ENCODE measurements at places on chromosomes 5 and 9.

GRCh38 chr5:119031905-119032304 is 39.0 kb upstream of the DMXL1 start:
- DNase-seq = no peak

DNA sequence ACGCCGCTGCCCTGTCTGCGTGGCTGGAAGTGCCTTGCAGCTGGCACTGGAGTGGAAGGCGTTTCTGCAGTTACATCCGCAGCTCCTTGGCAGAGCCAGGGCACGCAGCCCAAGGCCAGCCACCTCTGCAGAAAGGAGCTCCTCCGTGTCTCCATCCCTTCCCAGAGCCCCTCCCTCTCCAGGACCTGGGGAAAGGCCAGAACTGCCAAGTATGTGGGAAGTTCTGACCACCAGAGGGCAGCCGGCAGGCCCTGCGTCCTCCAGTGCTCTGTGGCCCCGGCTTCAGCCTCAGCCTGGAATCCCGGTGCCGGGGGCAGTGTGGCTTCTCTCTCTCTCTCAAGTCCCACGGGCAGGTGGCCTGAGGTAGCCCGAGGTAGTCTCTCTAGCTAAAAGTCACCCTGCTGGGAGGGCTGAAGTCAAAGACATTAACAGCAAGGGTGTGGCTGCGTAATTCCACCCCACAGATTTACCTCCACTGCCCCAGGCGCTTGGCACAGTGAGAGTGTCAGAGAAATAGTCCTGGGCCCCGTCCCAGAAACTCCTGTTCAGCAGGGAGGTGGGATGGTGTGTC is 101.7 kb upstream of the FCN2 start:
- peak; percentile 66 for DNase-seq

- DNase-seq = no peak
Observed at GRCh38 chr5:172897481-172898217, 61.6 kb upstream of the RPL26L1 start.

GRCh38 chr5:170752257-170753215 is 31.0 kb upstream of the GABRP start:
- no peak for DNase-seq

- no peak for DNase-seq
Observed at GRCh38 chr9:82115900-82116299, 127.3 kb downstream of the SPATA31D1 start.

- no peak for DNase-seq
Observed at GRCh38 chr5:38757451-38758245, 88.2 kb upstream of the OSMR start.

GRCh38 chr5:119751734-119752094 is 122.4 kb downstream of the FAM170A start:
- no peak for DNase-seq

GRCh38 chr5:159341145-159341544 is 10.9 kb upstream of the IL12B start:
- no peak for DNase-seq

DNA sequence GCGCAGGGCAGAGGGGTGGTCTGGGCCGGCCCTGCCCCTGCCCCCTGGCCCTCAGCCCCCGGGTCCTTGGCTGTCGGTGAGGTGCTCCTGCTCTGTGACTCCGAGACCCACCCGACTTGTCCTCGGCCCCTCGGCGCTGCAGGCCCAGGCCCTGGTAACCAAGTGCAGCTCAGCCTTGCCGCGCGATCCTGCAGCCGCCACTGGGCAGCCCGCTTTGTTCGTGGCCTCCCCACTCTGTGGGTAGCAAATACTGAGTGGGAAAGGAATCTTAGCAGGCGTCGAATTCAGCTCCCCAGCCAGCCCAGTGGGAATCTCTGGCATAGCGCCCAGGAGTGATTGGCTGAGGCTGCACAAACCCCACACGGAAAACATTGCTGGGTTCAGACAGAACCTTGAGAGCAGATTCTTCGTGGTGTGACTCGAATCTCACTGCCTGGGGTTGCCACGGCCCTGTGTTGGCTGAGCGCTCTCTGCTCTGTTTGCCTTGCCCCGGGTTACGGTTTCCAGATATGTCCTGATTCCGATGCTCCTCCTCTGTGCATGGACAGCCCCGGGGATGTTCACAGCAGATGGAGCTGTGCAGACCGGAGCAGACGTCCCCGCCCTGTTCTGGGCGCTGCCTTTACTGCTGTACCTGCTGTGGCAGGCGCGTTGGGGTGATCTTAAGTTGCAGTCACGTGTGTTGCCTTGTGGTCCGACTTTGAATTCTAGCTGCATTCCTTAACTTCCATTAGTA is 13.4 kb upstream of the EXOC3 start:
- DNase-seq = no peak

GRCh38 chr9:93500571-93501298 is 47.4 kb upstream of the FAM120AOS start:
- no peak for DNase-seq

DNA sequence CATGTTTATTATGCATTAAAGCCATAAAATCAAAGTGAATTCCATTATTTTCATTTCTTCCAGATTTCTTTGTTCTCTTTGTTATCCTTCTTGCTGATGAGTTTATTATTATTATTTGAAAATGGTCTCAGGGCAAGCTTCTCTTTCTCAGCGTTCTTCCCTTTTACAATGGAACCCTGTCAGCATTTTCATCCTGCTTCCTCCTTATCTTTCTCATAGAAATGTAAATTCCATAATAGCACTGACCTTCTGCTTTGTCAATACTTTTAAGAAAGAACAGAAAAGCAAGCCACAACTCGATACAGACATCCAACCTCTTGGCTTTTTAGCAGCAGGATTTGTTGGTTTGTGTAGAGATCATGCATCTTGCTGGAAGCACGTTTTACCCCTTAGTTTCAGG is 114.0 kb upstream of the BASP1 start:
- DNase-seq = no peak

GRCh38 chr5:16134204-16134603 is 45.4 kb downstream of the MARCHF11 start:
- DNase-seq = no peak

- no peak for DNase-seq
Observed at GRCh38 chr5:139138109-139138508, 60.1 kb downstream of the SIL1 start.

DNA sequence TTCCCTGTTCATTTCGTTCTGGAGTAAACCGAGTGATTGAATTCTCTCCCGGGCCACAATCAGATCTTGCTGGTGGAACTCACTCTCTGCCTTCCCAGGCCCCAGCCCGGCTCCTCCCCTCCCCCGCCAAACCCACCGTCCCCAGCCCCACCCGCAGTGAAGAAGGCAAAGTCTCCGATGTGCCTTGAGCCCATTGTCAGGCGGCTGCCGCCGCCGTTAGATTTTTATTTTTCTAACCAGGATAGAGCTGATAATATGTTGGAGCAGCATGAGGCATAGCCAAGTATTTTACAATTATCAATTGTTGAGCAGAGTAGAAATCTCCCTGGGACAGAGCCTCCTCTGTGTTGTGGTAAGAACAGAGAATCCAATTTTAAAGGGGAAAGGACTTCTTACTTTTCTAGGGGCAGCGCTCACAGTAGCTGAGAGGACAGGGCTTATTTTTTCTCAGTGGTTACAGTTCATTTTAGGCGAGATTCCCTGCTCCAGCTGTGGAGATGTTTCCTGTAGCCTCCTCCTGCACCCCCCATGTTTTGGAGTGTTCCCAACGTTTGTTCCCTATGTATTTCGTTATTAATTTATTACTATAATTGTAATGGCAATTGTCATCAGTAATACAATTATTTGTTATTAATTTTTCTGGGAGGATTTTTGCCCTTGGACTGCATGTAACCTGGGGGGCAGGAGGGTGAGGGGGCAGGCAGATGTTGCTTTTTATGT is 1.3 kb downstream of the PSAT1 start:
- DNase-seq = peak; percentile 49

DNA sequence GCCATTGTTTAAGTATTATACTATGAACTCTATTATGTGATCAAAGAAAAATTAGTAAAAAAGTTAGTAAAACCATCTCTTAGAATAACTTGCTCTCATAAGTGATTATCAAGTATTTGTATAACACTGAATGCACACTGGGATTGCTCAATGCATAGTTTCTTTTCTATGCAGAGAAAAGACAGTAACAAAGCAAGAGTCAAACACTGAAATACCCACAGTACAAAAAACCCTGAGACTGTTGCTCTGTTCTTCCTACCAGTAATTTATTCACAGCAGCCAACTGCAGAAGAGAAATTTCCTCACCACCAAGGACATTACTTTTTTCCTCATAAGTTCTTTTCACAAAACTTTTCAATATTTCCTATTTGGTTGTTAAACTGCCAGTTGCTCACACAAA is 634.4 kb downstream of the DTWD2 start:
- DNase-seq = no peak

GRCh38 chr5:169195601-169196000 is 105.3 kb downstream of the SLIT3 start:
- DNase-seq = no peak

DNA sequence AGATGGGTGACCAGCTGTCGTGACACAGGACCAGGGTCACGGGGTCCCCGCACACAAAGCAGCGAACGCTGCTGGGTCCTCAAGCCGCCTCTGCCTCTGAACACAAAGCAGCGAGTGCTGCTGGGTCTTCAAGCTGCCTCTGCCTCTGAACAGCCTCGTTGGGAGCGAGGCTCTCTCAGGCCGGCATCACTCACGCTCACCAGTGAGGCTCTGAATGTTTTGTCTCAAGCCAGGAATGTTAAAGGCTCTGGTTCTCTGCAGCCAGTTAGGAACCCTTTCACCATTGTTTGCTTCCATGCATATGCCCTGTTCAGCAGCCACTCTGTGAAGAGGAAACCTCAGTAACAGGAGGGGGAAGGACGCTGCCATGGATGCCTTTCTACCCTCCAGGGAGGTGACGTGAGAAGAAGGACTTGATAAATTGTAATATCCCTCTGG is 82.7 kb upstream of the TAF11L2 start:
- peak; percentile 40 for DNase-seq

GRCh38 chr9:13648676-13649075 is 369.2 kb upstream of the MPDZ start:
- no peak for DNase-seq

DNA sequence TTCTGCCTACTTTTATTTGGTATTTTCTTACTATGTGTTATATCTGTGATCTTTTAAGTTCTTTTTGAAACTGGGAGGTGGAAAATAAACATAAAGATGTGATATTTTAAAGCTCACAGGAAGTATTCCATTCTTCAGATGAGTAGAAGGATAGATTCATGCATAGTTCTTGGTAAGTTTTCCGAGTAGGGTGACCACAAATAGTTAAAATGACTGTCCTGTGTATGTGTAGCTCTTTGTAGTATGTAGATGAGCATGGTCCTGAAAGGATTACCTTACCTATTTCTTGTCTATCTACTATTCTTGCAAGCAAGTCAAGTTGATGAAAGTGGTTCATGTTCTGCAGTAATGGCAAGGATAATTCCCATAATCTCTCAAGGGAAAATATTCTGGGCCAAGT is 47.7 kb downstream of the SRFBP1 start:
- DNase-seq = no peak

DNA sequence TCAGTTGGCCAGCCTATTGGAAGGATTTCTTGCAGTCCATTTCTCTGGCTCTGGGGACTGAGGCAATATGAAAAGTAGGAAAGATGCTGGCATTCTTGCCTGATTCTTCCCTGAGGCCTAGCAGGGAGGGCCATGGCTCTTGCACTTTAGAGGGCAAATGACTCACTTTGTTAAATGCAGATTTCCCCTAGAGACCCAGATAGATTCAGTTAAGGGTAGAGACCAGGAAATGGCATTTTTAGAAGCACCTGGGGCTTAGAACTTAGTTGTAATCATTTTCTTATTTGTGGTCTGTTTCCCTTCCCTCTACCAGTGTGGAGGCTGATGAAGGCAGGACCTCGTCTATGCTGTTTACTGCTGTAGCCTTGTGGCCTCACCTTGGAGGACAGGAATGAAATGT is 112.8 kb upstream of the NR3C1 start:
- no peak for DNase-seq

DNA sequence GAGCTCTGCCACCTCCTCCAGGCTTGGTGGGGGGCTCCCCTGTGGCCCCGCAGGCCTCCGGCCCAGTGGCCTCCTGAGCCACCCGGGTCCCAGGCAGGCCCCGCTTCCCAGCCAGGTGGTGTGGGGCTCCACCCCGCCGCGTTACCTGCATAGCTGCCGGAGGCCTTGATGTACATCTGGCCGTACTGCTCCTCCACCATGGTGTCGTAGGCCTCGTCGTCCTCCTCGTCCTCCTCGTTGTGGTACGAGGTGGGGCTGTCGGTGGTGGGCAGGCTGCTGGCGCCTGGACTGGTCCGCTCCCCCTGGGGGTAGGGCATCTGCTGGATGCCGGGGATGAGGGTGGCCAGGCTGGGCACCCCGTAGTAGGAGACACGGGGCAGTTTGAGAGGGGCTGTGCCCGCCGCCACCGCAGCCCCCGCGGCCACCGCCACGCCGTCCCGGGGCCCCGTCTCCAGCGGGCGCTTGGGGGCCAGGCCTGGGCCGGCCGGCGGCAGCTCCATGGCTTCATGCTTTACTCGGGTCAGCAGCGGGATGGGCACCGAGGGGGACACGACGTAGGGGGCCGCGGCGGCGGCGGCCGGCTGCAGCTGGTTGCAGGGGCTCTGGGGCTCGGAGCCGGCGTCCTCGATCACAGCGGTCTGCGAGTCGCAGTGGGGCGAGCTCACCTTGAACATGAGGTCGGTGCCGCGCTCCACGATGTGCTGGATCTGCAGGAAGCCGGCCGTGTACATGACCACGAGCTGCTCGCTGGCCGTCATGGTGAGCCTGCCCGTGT is 45.4 kb downstream of the NACC2 start:
- DNase-seq = peak; percentile 32

DNA sequence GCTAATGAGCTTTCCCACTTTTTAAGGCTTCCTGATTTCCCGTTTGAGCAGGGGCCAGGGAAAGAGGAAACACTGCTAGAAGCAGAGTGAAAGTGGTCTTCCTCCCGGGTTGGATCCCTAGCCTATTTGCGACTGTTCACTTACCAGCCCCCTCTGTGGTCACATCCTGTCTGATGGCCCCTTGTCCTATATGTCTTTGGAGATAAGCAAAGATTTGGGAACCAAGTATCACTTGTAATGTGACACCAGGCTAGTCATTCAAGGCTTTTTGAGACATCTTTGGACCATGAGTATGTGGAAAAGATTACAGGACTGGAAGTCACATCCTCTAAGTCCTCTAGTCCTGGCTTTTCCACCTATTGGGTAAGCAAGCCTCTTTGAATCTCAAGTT is 6.1 kb downstream of the DNAJB5 start:
- peak; percentile 4 for DNase-seq

- no peak for DNase-seq
Observed at GRCh38 chr9:99433095-99433494, 211.0 kb downstream of the SEC61B start.

DNA sequence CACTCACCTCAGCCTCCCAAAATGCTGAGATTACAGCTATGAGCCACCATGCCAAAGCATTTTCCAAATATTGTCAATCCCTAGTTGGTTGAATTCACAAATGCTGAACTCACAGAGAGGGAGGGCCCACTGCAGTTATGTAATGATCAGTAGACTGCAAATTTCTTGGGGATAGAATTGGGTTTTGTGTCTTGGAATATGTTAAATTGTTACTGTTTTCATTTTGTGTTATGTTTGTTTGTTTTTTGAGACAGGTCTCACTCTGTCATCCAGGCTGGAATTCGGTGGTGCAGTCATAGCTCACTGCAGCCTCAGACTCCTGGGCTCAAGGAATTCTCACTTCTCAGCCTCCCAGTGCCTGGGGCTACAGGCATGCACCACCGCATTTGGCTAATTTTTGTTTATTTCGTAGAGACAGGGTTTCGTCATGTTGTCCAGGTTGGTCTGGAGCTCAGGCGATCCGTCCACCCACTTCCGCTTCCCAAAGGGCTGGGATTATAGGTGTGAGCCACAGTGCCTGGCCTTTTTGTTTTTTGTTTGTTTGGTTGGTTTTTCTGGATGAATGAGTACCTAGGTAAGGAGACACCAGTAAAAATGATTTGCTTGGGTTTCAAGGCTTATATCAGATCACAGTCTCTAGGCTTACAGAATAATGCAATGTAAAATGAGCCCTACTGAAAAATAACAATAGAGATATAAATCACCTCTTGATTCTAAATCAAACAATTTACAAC is 31.5 kb upstream of the LMNB1 start:
- DNase-seq = no peak

All from D341Med (cell line).